ENCODE measurements at places on chromosomes 7 and 10. TPM values are rescaled to one million over a fixed set of nuclear protein-coding genes. Genes with fewer than 3 reads are reported as not detected.
A peak's percentile ranks its signal among the peaks of the same experiment; 100 is the strongest.

CTBP2 gene
- total RNA-seq: 0.42 TPM

MSMB gene
- not detected for total RNA-seq

GRCh38 chr7:17302575-17303142 is 4.2 kb downstream of the AHR start:
- peak; percentile 8 for DNase-seq
- H3K27me3 ChIP-seq: no peaks in the 10 kb centered on the region
- H3K36me3 ChIP-seq: peaks cover 3% of the 10 kb centered on the region
- H3K27ac ChIP-seq: no peak overlapping the region
- H3K4me1 ChIP-seq: peaks cover 38% of the 10 kb centered on the region

DNA sequence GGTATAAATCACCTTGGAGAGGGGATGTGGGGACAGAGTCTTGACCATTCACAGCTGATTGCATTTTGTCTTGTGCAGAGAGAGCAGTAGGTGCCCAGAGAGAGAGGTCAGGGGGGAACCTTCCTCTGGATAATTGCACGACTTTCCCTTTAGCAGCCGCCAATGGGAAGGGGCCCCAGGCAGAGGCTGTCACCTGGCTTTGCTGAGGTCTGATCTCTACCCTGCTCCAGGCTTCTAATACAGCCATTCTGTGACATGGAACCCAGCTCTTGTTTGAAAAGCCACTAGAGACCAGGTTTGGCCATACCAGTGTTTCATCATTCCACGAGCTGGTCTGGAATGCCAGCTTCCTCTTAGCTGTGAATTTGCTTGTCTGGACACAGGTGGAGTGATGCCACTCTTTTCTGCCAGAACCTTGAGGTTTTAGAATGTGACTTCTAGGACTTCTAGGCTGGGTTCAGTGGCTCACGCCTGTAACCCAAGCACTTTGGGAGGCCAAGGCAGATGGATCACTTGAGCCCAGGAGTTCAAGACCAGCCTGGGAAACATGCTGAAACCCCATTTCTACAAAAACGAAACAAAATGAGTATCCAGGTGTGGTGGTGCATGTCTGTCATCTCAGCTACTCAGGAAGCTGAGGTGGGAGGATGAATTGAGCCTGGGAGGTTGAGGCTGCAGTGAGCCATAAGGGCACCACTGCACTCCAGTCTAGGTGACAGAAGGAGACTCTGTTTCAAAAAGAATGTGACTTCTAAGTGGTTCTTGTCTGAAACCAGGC is 159.9 kb downstream of the CAMK1D start:
- H3K27me3 ChIP-seq: no peaks in the 10 kb centered on the region
- no peak overlapping the region for H3K27ac ChIP-seq
- peak; percentile 35 for DNase-seq
- H3K36me3 ChIP-seq: no peaks in the 10 kb centered on the region
- no peak overlapping the region for H3K4me3 ChIP-seq

SRRM3 gene
- total RNA-seq: not detected

DNA sequence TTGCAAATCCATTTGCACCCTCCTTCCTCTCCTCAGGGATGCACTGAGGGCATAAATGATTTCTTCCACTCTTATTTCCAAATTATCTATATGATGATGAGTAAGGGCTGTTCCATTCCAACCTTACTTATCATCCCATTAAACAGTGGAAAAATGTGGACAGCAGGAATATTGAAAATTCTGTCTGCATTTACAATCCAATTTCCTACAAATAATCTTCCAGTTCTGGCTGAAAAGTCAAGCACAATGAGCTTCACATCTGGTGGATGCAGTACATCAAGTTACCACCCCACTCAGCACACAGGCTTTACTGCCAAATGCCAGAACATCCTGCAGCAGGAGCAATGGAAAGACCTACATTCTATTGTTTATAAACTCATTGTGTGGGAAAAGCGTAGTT is 345.0 kb upstream of the STEAP1 start:
- H3K4me1 ChIP-seq: no peaks in the 10 kb centered on the region
- peaks cover 3% of the 10 kb centered on the region for H3K27me3 ChIP-seq
- DNase-seq: no peak
- no peak overlapping the region for H3K27ac ChIP-seq
- no peaks in the 10 kb centered on the region for H3K36me3 ChIP-seq

SPDYE2B gene
- 0.19 TPM for total RNA-seq

Data from activated naive CD4-positive, alpha-beta T cell treated with anti-CD3 and anti-CD28 coated beads for 36 hours (primary cell).